ENCODE measurements at places on chromosomes 3 and 15.

DNA sequence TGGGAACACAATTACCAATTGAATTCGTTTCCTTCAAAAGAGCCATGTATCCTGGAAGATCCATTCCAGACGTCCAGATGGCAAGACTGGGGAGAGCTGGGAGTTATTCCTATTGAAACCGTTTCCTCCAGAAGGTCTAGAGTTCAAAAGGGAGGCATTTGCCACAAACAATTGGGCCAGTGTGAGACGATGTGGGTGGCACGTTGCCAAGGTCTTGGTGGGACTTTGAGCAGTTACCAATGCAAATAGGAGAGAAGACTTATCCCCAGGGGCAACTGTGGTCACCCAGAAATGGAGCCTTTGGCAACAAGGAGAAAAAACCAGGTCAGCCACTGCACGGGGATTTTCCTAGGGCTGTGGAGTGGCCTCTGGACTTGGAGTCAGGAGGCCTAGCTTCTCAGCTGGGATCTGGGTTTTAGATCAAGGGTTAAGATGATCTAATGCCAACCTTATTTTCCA, 29.6 kb upstream of the TLE3 start:
- no peak for DNase-seq

- no peak for DNase-seq
Measured at GRCh38 chr15:99736702-99737101, 3.5 kb upstream of the LYSMD4 start.

GRCh38 chr3:144312702-144313101, 341.1 kb downstream of the DIPK2A start:
- DNase-seq, result no peak

DNA sequence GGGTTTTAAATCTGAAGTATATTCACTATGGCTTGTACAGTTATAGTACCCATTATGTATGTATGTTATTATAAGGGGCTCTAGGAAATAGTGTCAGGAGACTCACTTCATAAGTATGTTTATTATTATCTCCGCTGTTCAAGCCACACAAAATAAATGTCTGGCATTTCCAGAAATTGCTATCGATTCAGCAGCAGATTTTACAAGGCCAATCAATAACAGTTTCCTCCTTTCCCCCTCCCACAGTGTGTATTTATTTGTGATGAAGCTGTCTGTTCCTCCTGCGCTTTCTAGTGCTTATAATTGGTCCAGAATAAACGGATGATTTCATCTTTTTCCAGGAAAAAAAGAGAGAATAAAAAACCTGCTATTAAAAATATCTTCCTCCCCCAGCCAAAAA, 134.2 kb upstream of the LPP start:
- DNase-seq, result no peak

- DNase-seq, result no peak
Measured at GRCh38 chr3:58704745-58705144, 38.2 kb upstream of the FAM3D start.

DNA sequence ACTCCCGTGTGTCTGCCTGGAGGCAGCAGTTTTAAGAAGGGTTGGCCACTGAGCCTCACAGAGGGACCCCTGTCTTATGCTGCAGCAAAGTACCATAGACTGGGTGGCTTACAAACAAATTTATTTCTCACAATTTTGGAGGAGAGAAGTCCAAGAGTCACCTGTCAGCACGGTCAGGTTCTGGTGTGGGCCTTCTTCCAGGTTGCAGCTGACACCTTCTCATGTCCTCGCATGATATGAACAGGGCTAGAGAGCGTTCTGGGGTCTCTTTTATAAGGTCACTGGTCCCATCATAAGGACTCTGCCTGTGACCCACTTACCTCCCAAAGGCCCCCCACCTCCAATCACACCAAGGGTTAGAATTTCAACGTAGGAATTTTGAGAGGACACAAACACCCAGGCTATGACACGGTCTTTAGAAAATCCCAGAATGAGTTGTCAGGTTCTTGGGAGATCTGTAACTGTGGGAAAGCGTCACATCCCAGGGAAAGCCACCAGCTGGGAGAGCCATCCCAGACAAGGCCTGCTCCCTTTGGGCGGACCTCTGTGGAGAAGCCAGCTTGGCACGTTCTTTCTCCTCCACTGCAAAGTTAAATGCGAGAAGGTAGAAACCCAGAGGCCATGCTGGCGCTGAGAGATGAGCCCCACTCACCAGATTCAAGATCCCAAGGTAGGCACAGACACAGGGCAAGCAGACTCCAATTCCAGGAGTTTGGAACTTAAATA, at the start of gene FBXW12:
Gene FBXW12, plus strand, starts transcription at position 569 of the 726 bp plus-strand sequence. CDS start 549 bp downstream, outside the sequence.
- DNase-seq, result no peak

- DNase-seq, result no peak
Measured at GRCh38 chr3:102229062-102229655, 205.7 kb upstream of the ZPLD1 start.

DNA sequence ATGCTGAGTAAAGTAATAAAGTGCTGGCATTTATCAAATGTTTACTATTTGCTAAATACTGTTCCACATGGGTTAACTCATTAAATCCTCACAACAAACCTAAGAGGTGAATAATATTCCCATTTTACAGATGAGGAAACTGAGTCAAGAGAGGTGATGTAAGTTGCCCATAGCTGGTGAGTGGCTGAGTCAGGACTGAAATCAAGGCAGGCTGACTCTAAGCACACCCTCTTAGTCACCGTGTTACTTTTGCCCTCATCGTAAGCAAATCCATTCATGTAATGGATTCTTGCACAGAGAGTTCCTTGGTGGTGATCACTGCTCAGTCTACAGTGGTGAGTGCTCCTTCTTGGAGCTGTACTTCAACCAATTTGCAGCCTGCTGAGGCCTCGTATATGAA, 28.9 kb upstream of the PTX3 start:
- no peak for DNase-seq

DNA sequence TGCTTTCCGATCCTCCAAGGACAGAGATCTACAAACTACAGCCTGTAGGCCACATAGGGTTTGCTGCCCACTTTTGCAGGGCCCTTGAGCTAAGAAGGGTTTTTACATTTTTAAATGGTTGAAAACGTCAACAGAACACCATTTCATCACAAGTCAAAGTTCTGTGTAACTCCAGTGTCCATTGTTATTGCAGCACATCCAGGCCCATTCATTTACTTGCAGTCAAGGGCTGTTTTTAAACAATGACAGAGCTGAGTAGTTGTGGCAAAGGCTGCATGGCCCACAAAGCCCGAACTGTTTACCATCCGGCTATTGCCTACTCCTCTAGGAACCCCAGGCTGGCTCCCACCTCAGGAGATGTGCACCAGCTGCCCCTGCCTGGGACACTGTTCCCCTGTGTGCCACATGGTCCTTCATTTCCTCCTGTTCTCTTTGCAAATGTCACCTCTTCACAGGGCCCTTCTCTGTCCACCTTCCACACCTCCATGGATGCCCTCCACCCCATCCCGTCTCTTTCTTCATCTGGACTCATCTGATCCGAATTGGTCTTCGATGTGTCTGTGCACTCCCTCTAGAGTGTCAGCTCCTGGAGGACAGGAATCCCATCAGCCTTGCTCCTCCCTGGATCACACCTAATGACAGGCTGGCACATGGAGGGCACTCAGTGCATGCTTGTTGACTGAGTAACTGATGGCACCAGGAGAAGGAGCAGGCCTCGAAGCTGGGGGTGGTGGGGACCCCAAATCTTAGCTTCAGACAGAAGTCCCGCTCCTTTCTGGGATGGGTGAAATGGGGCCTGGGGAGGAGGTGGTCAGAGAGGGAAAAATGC, 69.5 kb upstream of the IQSEC1 start:
- no peak for DNase-seq

- DNase-seq, result no peak
Measured at GRCh38 chr3:171972871-171973348, 66.5 kb upstream of the FNDC3B start.

DNA sequence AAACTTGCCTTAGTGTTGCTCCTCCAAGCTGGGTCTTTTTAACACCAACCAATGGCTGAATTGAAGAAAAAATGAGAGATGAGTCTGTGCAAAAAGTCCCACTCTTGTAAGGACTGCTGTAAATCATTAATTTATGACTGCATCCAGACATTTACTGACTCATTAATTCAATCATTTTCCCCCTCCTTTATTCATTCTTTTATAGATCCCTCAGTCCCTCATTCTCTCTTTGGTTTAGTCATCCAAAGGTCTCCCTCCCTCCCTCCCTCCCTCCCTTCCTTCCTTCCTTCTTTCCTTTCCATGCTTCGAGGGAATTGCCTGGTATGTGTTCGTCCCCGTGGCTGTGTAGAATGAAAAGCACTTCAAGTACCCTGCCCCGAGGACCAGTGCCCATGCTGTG, 35.3 kb upstream of the MRPS22 start:
- no peak for DNase-seq

DNA sequence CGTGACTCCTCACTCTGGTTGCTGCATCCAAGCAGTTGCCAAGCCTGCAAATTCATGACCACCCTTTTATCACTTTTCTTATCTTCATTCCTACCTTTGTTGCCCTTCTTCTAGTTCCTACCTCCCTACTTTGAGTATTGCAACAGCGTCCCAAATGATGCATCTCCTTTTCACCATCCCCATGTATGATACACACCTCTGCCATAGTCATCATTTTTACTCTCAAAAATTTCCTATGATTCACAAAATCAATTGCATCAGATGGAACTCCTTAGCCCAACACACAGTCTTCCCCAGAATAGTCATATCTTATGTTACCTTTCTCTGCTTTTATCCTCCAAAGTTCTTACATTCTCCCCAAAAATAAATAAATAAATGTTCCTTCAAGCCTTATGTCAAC, 262.6 kb downstream of the TBL1XR1 start:
- DNase-seq, result no peak

DNA sequence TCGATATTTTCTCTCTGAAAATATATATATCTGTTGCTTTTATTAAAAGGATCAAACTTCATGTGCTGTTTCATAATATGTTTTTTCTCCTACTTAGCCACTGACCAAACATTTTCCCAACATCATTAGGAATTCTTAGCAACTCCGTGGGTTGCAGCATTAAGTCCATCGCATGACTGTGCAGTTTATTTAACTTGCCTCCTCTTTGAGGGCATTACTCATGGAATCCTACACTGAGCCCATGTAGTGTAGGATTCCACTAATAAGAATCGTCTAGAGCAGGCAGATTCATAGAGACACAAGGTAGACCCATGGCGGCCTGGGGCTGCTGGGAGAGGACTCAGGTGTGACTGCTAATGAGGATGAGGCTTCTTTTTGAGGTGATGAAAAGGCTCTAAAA, 49.3 kb downstream of the CMTM6 start:
- no peak for DNase-seq

DNA sequence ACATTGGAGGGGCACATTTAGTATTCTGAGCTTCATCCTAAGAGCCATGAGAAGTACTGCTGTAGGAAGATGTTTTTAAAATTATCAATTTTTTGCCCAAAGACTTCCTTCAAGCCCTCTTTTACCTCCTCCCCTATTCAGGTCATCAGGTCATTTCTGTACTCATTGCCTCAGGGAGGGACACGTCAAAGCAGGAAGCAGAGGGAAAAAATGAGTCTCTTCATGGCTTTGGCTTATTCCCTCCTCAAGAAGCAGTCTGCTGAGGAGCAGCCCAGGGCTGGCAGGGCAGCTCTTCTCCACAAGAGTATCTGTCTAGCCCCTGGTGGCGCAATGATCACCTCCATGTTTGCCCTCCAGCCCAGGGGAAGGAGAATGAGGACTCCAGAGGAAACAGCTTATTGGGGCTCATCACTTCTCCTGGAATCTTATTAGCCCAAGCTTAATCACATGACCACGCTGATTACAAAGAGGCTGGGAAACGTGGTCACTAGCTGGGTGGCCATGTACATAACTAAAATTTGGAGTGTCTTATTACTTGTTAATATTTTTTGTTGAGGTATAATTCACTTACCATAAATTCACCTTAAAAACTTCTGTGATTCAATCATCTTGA, 44.2 kb upstream of the GATA2 start:
- DNase-seq, result no peak

DNA sequence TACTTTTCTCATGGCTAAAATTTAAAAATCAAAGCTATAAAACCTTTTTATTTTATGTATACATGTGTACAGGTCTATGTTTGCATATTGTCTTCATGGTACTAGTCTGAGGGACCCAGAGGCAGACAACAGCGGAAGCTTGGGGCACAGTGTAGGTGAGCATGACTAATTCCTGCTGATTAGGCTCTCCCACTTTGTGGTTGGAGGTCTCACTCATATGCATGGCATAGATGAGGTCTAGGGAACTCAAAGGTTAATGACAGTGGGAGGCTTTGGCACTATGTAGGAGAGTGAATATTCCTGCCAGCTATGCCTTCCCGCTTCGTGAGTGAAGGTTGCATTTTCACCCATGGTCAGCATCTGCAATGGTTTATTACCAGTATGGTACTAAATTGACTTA, 47.5 kb upstream of the AADACL2 start:
- no peak for DNase-seq

GRCh38 chr3:125061170-125061569, 5.4 kb upstream of the HEG1 start:
- no peak for DNase-seq

DNA sequence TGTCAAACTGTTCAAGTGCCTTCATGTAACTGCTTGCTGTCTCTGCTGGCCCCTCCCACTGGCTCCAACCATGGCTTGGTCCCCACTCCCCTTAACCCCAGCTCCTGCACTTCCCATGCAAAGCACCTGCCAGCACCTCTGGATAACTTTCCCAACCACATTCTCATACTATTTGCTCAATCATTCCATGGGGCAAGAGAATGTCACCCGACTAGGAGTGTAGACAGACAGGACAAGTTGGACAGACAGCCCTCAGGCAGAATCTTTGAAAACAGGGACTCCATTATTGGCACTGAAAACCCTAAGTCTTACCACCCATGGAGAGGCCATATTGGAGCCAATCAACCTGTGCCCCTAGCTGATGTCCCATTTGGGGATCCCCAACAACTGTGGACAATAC, 246.5 kb downstream of the RPLP1 start:
- no peak for DNase-seq
